ENCODE measurements at places on chromosomes 7 and 10.

DNA sequence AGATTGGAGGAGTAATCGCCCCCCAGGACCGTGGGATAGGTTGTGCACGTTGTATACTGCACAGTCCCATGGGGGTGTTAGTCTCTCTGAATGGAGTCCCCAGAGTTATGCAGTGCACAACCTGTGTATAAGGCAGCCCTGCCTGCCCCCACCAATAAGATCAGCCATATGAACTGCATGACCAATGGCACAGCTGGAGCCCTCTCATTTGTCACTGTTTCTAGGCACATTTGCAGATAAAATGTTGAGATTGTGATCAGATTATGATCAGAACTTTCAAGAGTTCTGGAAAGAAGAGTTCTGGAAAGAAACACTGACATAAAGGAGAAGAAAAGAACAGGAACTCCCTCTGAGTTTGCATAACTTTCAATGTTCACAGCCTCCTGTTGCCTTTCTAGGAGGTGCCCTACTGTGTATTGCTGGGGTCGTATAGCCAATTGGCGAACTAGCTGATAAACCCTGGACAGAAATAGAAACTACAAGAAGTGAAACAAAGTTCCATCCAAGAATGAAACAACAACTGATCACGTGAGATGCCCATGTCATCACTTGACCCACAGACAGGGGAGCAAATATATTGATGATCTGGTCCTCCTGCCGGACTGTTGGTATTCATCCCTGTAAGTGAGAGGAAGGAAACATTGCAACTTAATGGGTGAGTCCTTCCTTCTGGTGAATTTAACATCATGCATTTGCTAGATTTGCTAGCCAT, 49.6 kb upstream of the TOMM7 start:
- no peak for DNase-seq

- no peak for DNase-seq
Measured at GRCh38 chr7:644381-645305, 81.9 kb upstream of the DNAAF5 start.

- no peak for DNase-seq
Measured at GRCh38 chr7:147861058-147861716, 729.4 kb upstream of the C7orf33 start.

DNA sequence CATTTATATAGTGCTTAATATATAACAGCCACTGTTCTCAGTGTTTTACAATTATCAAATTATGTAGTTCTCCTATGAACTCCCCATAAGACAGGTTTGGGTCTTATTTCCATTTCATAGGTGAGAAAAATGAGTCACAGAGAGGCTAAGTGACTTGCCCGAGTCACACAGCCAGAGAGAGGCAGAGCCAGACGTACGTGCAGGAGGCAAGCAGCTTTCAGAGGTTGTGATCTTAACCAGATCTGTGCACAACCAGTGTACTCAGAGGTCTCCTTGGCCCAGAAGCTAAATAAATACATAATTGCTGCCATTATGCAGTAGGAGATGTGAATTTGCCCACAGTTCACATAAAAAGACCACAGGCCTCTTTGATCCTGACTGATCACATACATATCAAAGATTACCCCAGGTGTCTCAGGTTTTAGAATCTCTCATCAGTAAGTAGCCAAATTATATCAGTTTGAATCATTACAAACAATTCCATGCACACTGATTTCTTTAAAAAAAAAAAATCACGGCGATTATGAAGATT, 304.7 kb upstream of the AOAH start:
- no peak for DNase-seq

DNA sequence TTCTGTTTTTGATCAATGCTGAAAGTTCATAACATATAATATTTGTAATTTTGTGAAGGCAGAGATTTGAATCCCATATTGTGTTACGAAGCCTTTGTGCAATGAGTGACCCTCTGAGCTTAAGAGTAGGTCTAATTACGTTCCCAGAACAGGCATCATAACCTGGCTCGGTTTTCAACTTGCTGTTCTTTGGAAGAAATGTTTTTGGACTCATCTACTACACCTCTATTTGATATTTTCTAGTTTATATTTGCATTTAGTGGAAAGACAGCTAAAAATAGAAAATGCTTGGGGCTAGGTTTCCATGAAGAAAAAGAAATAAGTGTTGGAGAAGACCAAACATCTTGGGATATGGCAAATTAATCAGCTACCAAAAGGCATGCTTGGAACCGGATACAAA, 234.8 kb downstream of the AGMO start:
- no peak for DNase-seq

DNA sequence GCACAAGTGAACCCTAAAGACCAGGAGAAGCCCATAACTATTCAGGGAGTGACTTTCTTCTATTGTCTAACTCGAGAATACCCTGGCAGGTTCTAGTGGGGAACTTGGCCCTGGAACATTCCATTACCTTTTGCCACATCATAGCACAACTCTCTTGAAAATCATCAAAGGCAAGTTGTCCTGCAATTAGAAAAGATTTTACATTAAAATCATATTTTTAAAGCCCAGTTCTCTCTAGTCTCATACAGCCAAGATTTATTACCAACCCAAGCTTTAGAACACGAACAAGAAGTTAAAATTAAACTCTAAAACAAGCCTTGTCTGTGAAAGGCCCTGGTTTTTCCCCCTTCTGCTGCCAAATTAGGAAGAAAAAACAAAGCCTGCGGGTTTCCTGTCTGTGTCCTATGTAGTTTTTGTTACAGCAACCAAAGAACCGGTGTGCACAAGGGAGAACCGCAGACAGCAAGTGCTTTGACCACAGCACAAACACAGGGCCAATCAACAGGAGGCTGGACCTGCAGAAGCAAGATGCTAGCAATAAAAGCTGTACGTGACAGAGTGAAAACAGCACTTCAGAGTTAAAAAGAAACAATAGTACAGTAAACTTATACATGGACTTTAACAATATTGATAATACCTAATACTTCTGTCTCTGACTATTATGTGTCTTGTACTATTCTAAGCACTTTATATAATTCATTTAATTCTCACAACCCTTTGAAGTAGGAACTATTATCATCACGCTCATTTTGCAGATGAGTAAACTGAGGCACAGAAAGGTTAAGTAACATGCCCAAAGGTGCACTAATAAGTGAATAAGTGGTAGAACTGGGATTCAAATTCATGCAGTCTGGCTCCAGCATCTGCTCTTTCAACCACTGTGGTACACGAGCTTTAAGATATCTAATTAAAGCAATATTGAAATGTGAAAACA, 65.8 kb downstream of the STK17A start:
- no peak for DNase-seq

- peak; percentile 38 for DNase-seq
Measured at GRCh38 chr7:133582766-133583523, 330.1 kb downstream of the EXOC4 start.

GRCh38 chr10:35822316-35822715, 180.2 kb upstream of the FZD8 start:
- DNase-seq: no peak

DNA sequence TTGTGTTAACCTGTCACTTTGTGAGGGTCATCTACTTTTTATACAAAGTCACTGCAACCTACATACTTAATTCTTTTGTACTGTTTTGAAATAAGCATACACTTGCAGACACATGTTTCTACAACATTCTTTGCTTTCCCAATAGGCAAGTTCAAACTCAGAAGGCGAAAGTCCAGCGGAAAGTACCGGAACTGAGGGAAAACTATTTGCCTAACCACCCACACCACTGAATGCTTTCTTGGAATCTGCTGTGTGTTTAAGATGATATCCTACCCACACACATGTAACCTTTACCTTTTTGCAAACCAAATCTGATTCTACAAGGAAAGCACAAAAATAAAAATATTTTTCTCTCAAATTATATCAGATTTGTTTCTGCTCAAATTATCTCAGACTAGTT, 139.4 kb upstream of the AGR3 start:
- DNase-seq: no peak
